Ovary (tissue), 10 donors: ENCODE measurements at places on chromosomes 11 and 22. TPM values are rescaled to one million over a fixed set of nuclear protein-coding genes. Genes with fewer than 3 reads are reported as not detected.
A peak's percentile ranks its signal among the peaks of the same experiment; 100 is the strongest.

Gene FGF3
- total RNA-seq = not detected

DNA sequence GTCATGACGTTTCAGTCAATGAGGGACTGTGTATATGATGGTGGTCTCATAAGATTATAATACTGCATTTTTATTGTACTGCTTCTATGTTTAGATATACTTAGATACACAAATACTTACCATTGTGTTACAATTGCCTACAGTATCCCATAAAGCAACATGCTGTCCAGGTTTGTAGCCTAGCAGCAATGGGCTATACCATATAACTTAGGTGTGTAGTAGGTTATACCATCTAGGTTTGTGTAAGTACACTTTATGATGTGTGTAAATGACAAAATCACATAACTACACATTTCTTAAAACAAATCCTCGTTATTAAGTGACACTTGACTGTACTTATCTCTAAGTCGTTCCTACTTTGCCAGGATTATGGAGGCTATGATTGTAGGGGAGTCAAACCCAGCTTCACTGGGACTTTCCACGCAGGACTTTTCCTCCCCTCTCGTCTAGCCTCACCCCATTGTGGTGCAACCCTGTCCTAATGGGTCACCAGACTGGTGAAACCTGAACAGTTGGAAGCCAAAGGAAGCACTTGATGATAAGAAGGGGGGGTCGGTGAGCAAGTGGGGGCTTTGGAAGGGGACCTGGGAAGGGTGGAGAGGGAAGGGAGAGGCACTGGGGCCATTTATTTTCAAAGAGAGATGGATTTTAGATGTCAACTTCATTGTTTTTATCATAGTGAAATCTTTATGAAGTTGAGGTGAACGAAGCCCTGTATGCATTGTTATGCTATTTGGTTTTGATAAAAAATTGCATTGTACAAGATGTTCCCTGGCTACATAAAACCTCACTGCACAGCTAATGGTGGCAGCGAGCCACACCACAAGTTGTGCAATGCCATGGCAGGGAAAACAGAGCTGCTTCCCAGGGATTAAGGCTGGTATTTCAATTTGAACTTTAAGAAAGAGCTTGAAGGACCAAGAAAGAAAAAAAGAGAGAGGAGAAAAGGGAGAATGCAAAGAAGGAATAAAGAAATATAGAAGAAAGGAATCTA, 129.1 kb downstream of the EHF start:
- no peak overlapping the region for H3K27ac ChIP-seq
- no peak overlapping the region for H3K4me3 ChIP-seq
- H3K4me1 ChIP-seq = no peaks in the 10 kb centered on the region
- no peak for DNase-seq
- H3K36me3 ChIP-seq = no peaks in the 10 kb centered on the region
- no peaks in the 10 kb centered on the region for H3K27me3 ChIP-seq

Gene CCDC89
- total RNA-seq = 3.2 TPM

Gene GUCY1A2
- total RNA-seq = 2.2 TPM

Gene CCDC73
- total RNA-seq = 1.1 TPM

Gene C22orf15
- total RNA-seq = 0.74 TPM

DNA sequence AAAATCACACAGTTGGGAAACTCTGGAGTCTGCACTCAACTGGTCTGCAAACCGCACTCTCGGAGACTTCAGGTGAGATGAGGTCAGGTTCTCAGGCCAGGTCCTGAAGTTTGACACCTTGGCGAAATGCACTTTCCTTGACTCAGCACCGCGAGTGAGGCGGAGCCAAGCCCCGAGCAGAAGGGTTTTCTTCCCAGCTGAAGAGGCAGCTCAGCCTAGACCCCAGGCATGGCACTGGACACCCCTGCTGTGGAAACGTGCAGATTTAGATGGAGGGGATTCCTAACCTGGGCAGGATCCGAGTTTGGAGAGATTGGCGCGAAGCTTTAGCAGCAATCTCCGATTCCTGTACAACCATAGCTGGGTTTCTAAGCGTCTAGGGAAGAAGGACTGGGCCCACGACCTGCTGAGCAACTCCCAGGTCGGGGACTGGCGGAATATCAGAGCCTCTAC, 835 bp upstream of the MYOD1 start:
- H3K4me3 ChIP-seq = no peak overlapping the region
- H3K4me1 ChIP-seq = no peaks in the 10 kb centered on the region
- no peak overlapping the region for H3K27ac ChIP-seq

DNA sequence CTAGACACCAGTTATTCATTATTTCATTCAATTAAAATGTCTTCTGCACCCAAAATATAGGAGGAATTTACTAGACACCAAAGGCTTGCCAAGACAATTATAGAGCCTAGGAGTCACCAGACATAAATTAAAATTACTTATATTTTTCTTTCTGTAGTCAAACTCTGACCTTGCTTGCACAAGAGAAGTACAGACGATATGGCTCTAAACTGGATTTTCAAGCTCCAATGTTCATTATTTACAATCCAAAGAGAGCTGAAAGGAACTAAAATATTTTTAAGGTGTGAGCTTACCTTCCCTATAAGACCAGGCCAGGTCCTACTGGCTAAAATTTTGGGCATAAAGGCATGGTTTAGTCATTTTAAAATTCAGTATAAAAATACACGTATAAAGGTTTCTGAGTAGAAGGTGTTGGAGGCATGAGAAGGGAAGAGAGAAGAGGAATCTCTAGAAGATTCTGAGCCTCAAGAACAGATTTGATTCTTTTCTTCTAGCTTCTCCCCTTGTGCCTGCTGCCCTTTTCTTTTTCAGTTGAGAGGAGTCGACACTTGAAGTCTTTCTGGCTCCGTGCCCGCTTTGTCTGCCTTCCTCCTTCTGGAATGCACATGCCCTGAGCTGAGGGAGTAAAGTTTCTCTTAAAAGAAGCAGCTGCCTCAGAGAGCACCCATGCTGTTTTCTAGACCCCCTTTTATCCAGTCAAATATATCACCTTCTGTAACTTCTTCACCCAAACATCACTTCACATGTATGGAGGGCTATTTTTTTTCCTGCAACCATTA, 13.5 kb downstream of the C11orf97 start:
- peak; percentile 59 for DNase-seq
- H3K27ac ChIP-seq = no peak overlapping the region
- no peaks in the 10 kb centered on the region for H3K4me1 ChIP-seq

Gene SPA17
- 1.8 TPM for total RNA-seq

- no peaks in the 10 kb centered on the region for H3K4me1 ChIP-seq
- H3K36me3 ChIP-seq = no peaks in the 10 kb centered on the region
- H3K27me3 ChIP-seq = no peaks in the 10 kb centered on the region
- H3K4me3 ChIP-seq = no peak overlapping the region
Measured at GRCh38 chr11:119852741-119853140, 123.7 kb upstream of the NECTIN1 start.

Gene ANO9
- 0.15 TPM for total RNA-seq

- no peaks in the 10 kb centered on the region for H3K27me3 ChIP-seq
- DNase-seq = no peak
- no peak overlapping the region for H3K4me3 ChIP-seq
- H3K4me1 ChIP-seq = peaks cover 4% of the 10 kb centered on the region
- no peaks in the 10 kb centered on the region for H3K36me3 ChIP-seq
- no peak overlapping the region for H3K27ac ChIP-seq
Measured at GRCh38 chr11:46397526-46397925, 6.0 kb upstream of the CHRM4 start.

DNA sequence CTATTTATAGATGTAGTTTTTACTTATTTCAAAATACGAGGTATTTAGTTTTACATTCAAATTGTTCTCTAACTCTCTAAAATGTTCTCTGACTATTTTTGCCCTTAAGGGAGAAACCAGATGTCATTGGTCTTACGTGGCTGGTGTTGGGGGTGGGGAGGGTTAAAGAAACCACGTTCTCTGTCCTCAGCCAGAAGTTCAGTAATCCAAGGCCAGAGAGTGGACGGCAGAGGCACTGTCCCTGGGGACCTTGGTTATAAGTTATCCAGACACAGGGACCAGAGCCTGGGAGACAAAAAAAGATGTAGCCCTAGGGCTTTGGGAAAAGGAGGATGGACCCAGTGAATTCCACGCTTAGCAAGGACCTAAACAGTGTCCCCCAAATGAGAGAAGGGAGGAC, 706 bp upstream of the OR51E1 start:
- no peak for DNase-seq
- no peak overlapping the region for H3K4me3 ChIP-seq
- no peaks in the 10 kb centered on the region for H3K27me3 ChIP-seq
- H3K27ac ChIP-seq = no peak overlapping the region
- H3K36me3 ChIP-seq = no peaks in the 10 kb centered on the region

GRCh38 chr11:118046051-118046963, 30.6 kb upstream of the TMPRSS4 start:
- H3K27ac ChIP-seq = no peak overlapping the region
- DNase-seq = no peak
- H3K4me3 ChIP-seq = no peak overlapping the region
- no peaks in the 10 kb centered on the region for H3K36me3 ChIP-seq
- no peaks in the 10 kb centered on the region for H3K4me1 ChIP-seq
- H3K27me3 ChIP-seq = no peaks in the 10 kb centered on the region

Gene MYO18B
- not detected for total RNA-seq

DNA sequence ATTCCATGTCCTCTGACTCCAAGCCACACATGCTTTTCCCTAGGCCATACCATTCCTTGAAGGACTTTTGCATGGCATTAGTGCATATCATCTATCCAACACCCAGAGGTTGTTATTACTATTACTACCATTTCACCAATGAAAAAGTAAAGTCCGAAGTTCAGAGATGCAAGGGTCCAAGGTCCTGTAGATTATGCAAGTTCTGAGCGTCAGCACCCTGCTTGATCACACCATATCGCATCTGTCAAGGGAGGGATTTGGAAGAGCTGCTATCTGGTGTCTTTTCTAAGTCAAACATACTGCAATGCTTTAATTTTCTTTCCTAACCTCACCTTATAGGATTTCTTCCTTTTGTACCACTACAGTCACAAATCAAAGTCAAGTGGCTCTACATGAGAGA, 214.7 kb upstream of the CADM1 start:
- no peak for DNase-seq
- no peaks in the 10 kb centered on the region for H3K36me3 ChIP-seq
- no peaks in the 10 kb centered on the region for H3K4me1 ChIP-seq
- no peak overlapping the region for H3K27ac ChIP-seq
- no peaks in the 10 kb centered on the region for H3K27me3 ChIP-seq

GRCh38 chr11:75174781-75175370, 24.0 kb downstream of the SLCO2B1 start:
- no peaks in the 10 kb centered on the region for H3K27me3 ChIP-seq
- no peak overlapping the region for H3K4me3 ChIP-seq
- no peaks in the 10 kb centered on the region for H3K36me3 ChIP-seq
- DNase-seq = peak; percentile 56
- H3K4me1 ChIP-seq = peaks cover 2% of the 10 kb centered on the region
- no peak overlapping the region for H3K27ac ChIP-seq

DNA sequence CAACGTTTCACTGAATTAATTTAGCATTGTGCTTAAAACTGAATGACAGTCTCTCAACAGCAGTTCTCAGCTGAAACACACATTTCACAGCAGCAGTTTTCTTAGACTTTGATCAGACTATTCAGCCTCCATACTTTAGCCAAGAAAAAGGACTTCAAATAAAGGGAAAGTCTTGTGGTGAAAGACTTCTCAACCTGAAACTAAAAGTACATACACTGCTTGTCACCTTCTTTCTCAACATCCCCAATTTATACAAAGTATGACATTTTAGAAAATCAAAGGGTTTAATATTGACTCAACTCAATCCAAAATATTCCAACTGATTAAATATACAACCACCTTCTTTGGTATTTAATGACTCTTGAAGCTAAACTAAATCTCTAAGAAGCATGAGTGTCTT, 419.0 kb downstream of the LRRC4C start:
- no peaks in the 10 kb centered on the region for H3K27me3 ChIP-seq
- no peak for DNase-seq
- no peak overlapping the region for H3K4me3 ChIP-seq
- no peaks in the 10 kb centered on the region for H3K36me3 ChIP-seq
